ENCODE measurements at places on chromosomes 12 and 14.

DNA sequence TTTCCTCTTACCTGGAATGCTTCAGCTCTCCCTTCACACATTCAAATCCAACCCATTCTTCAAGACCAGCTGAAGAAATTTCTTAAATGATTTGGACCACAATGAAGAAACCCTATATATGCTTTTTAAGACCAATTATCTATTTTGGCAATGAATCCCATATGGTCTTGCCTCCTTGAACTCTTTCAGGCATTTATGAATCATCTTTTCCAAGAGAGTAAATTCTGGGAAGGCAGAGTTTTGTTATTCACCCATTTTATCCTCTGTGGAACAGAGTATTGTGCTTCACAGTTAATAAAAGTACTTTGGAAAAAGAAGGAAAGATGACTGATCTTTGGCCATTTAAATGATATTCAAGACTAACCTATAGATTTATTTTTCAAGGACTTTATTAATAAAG is 14.0 kb downstream of the GIT2 start:
- DNase-seq, result no peak

DNA sequence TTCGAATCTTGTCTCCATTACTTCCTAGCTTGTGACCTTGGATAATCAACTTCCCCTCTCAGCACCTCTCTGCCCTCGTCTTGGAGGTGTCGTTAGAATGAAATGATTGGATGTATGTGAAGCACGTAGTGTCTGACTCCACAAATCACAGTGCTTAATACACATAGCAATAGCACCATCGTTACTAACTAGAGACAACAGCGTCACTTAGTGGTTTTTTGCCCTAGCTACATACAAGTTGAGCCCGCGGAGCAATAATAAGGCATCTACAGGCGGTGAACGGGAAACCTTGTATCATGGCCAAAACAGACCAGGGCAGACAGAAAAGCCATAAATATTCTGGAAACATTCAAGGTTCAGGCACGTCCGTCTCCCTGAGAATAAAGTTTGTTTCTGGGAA is 154.9 kb downstream of the ASCL4 start:
- peak; percentile 30 for DNase-seq

DNA sequence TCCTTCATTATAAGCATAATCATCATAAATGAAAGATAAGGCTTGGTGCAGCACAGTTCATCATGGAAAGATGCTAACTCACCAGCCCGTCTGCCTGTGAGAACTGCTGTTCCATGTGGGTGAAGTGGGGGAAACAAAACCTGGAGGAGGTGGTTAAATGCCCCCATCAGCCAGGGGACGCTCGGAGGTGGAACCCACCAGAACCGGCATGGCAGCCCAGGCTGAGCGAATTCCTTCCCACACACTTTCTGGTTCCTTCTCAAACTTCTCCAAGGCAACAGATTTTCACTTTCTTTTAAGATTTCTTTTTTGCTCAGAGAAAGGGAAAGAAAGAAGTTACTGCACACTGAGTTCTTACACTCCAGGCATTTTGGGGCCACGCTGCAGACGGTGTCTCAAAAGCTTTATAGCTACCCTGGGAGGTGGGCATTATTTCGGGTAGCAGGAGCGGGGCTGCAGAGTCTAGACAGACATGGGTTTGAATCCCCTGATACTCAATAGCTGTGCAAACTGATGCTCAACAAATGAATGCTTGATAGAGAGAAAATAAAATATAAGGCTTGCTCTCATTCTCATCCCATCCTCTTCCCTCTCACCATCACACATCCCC is 190.7 kb downstream of the BCL11B start:
- DNase-seq, result no peak

DNA sequence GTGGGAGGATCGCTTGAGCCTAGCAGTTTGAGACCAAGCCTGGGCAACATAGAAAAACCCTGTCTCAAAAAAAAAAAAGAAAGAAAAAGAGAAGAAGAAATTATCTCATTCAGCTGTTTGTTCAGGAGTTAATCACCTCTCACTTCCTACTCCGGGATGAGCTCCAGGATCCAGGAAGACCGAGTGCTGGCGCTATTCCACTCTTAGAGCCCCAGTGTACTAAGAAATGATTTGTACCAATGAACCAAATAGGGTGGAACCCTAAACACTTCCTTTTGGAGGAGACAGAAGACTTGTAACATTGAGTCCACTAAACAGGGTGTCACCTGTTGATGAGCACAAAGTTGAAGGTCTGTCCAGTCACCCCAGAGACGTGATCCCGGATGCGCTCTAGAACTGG is 3.6 kb downstream of the ALKBH2 start:
- no peak for DNase-seq

DNA sequence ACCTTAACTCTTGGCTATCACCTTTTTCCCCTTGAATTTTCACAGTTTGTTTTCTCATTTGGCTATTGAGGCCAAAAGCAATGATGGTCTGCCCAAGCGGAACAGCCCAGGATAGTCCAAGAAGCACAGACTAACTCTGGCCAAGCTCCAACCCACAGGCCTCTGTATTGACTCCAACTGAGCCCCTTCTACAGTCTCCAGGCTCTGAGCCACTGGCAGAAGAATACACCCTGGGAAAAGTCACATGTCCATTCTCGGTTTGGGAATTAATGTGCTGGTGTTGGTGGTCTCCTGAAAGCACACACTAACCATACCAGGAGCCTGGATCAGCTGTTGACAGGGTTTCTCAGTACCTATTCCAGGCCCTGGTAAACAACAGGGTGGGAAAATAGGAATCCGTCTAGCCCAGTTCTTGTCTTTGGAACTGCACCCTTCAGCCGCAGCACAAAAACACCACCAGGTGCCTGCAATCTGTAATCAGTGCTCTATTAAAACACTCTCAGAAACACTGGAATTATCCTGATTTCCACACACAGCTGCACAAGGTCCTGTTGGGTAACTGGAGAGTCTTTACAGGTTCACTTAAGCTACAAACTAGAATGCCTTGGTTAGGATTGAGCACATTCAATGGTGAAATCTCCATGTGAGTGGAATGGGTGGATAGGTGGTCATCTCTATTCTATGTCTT is 63.6 kb downstream of the STXBP6 start:
- no peak for DNase-seq

DNA sequence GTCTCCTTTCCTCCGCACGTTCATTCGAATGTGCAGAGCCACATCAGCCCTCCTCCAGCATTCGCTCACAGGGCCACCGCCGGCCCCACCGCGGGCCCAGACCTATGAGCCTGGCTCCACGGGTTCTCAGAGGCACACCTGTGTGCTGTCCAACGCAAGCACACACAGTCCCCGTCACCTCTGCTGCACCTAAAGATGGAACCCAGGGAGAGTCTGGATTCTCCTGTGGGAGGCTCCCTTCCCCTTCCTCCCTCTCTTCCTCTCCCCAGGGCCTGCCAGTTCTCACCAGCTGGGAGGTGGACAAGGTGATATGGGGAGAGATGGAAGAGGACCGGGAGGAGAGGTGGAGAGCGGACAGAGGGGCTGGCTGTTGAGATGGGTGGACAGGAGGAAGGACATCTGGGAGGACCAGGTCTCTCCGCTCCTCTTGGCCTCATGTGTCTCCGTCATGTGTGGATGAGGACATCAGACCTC is 4.9 kb upstream of the AQP6 start:
- DNase-seq, result no peak

DNA sequence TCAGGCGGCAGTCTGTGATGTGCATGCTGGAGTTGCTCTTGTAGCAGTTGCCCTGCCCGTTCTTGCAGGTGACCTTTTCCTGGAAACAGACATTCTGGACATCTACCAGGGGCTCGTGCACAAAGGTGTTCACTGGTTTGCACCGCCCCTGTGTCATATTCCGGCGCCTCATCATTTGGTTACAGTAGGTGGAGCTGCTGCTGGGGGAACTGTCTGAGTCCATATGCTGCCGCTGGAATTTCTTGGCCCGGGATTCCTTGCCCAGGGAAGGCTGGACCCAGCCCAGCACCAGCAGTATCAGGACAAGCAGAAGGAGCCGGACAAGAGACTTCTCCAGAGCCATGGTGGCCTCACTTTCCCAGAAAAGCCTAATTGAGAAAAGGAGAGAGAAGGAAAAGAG is 918 bp downstream of the RNASE1 start:
- no peak for DNase-seq

- DNase-seq, result no peak
Observed at GRCh38 chr12:11147420-11147819, 13.0 kb upstream of the TAS2R30 start.

DNA sequence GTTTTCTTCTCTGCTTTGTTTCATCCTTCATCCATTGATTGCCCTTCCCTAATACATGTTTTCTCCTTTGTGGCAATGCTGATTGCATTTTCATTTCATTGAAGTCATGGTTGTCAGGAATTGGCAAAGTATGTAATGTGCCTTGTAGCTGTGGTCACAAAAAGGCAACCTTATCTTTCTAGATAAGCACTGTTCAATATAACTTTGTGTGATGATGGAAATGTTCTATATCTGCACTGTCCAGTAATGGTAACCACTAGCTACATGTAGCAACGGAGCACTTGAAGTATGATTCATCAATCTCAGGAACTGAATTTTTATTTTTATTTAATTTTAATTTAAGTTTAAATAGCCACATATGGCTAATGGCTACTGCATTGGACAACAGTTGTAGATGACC is 79.8 kb downstream of the PCNX1 start:
- peak; percentile 8 for DNase-seq

DNA sequence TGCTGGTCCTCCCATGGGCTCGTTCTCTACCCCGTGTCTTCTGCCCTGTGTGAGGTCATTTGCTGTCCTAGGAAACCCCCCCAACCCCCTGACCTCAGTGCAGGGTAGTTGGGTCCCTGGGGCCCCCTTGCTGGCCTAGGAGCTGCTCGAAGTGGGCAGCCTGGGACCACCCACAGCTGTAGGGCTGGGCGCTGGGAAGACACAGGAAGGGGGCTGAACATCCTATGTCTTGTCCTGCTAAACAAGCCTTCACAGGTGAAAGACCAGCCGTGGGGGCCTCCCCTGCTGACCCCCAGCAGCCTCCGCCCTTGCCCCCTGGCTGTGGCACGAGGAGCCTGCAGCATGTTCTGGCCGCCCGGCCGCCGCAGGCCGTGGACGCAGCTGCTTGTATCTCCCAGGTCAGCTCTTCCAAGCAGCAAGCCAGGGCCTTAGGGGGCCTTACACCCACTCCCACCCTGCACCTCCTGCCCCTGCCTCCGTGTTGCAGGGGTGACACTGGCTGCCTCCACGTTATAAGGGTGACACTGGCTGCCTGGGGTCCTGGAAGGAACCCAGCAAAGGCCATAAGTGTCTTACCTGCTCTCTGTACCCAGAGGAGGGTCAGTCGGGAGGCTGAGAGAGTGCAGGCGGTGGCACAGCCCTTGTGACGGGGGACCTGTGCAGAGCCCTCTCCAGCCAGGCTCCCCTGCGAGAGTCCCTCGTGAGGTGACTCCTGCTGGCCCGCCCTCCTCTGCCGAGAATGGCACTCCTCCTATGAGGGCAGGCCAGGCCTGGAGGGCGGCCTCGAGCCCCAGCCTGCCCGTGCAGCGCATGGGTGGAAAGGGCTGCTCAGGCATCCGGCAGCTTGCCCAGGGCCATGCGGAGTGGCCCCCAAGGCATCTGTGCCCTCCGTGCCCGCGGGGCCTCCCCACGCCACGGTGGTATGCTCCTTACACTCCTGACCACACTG is 11.5 kb upstream of the TEX22 start:
- DNase-seq, result no peak

DNA sequence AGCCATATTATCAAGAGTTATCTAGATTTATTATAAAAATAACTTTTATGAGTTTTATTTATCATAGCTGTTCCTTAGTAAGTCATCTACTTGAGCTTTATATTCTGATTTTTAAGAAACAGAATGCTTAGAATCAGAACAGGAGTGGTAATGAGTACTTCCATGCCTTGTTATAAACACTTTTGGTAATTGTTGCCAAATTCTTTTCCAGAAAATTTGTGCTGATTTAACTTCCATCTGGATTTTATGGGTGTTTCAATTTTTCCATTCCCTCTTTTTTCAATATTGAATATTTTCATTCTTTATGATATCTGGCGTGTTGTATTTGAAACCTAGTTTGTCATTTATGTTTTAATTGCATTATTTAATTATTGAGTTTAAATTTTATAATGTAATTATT is 131.2 kb downstream of the MSRB3 start:
- DNase-seq, result no peak

- peak; percentile 69 for DNase-seq
Observed at GRCh38 chr14:20697273-20698017, 8.9 kb downstream of the ANG start.

- no peak for DNase-seq
Observed at GRCh38 chr14:24211311-24211710, 2.0 kb downstream of the CHMP4A start.

DNA sequence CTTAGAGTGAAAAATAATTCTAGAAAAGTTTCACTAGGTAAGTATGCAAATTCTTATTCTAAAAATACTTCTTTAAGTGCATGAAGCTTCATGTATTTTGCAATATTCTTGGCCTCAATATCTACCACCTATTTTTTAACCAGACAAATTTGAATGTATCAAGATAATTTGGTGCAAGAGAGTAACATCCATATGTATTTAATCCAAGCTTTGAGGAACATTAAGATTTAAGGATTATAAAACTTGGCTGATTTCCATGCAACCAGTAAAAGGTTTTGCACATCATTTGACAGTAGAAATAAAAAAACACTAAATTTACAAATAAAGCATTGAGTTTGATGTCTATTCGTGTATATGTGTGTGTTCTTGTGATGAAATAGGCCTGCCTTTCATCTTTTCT is 7.7 kb downstream of the LUM start:
- no peak for DNase-seq

DNA sequence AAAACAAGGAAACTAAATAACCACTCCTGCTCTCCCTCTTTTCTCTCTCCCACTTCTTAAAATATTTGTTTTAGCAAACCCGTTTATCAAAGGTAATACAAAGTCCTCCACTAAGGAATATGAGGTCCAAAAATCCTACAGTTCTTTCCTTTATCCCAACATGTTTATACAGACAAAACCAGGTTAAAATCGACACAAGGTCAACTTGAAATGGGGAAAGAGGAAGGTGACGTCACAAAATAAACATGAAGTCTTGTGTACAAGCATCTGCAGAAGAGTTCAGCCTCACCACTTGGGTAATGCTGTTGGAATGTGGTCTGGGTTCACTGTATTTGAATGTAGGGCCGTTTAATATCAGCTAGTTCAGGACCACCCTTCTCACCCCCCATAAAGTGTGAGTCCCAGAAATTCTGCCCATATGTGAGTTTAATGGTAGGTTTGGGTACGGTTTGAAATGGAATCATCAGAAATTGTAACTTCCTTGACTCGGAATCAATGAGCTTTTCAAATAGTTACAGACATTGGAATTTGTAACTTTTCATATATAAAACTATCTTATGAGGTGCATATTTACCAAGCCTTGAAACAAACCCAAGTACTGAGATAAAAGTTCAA is 120.0 kb upstream of the SLC38A2 start:
- peak; percentile 85 for DNase-seq

- DNase-seq, result peak; percentile 43
Observed at GRCh38 chr12:97575403-97576193, 113.0 kb downstream of the RMST start.

- DNase-seq, result peak; percentile 83
Observed at GRCh38 chr14:91996948-91997371, 42.9 kb downstream of the TRIP11 start.
